ENCODE measurements at places on chromosomes 4 and X. TPM values are rescaled to one million over a fixed set of nuclear protein-coding genes. Genes with fewer than 3 reads are reported as not detected.

The ADH1C gene
- not detected for total RNA-seq

The NXF2 gene
- not detected for total RNA-seq

The PLCXD1 gene
- total RNA-seq = 16.6 TPM

The PLS3 gene
- not detected for total RNA-seq

The RTL5 gene
- 1.3 TPM for total RNA-seq

The POU4F2 gene
- total RNA-seq = not detected

The CNKSR2 gene
- 2.2 TPM for total RNA-seq

The GPR34 gene
- total RNA-seq = 0.68 TPM

The CLDN34 gene
- not detected for total RNA-seq

The SSX2B gene
- total RNA-seq = not detected

The CXCL5 gene
- 0.23 TPM for total RNA-seq

The EFNB1 gene
- total RNA-seq = 4.7 TPM

The EIF2S3 gene
- total RNA-seq = 132 TPM

The RRAGB gene
- 17.5 TPM for total RNA-seq

The CNGA1 gene
- not detected for total RNA-seq

The SLC49A3 gene
- 14.9 TPM for total RNA-seq

The CAMK2D gene
- total RNA-seq = 31.6 TPM
